ENCODE measurements at places on chromosomes 4 and X.

DNA sequence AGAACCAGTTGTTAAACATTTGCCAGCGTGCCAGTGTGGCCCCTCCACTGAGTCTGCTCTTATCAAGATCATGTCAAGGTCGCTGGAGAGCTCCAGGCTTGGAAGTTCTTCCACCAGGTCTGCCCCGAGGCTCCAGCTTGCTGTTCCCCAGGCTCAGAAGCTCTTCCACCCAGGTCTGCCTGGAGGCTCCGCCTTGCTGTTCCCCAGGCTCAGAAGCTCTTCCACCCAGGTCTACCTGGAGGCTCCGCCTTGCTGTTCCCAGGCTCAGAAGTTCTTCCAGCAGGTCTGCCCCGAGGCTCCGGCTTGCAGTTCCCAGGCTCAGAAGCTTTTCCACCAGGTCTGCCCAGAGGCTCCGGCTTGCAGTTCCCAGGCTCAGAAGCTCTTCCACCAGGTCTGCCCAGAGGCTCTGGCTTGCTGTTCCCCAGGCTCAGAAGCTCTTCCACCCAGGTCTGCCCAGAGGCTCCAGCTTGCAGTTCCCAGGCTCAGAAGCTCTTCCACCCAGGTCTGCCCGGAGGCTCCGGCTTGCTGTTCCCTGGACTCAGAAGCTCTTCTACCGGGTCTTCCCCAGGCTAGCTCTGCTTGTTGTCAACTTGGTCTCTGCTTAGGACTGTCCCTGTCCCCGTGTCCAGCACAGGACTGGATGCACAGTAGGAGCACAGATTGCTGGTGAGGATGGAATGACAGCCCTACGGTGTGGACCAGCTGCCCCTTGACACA lies 54.4 kb downstream of the HMX1 start:
- DNase-seq: no peak

DNA sequence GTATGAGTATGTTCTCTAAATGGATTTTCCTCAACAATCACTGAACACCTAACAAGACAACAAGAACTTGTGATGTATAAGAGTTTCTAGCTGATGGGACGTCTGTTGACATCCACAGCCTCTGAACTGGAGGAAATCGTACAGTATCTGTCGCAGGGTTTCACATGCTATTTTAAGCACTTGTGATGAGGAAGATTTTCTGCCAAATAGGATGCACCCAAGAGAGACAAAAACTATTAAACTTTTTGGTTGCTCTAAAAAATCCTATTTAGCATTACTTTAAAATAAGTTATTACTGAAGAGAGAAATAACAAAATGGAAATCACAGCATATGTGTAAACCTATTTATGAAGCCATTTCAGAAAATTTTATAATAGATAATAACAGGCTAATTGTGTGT lies 356.1 kb upstream of the SLC7A11 start:
- DNase-seq: no peak

DNA sequence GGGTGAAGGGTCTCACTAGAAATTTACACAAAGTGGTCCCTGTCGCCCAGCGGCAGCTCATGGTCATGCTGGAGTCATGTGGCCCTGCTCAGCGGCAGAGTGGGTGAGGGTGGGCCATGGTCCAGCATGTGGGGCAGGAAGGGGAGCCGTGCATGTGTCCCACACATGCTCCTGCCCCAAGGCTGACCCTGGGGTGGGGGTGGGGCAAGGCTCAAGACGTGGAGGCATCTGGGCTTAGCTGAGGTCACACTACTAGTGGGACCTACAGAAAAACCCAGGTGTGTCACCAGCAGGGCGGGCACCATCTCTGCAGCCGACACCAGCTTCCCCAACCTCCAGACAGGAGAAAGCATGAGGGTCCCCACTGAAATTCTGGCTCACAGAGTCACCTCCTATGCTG lies 42.4 kb downstream of the EVC start:
- peak; percentile 50 for DNase-seq

- no peak for DNase-seq
Measured at GRCh38 chrX:120790118-120790517, 85.5 kb downstream of the CT47B1 start.

Data from ascending aorta (tissue), 2 donors.